Uterine smooth muscle cell (primary cell): ENCODE measurements at places on chromosomes 12 and 14. TPM values are rescaled to one million over a fixed set of nuclear protein-coding genes. Genes with fewer than 3 reads are reported as not detected.

C14orf39 gene
- not detected in 2 replicates for total RNA-seq

ABCC9 gene
- total RNA-seq = 20.5 and 37.9 TPM in 2 replicates

CD163L1 gene
- under 0.01 and 0.22 TPM in 2 replicates for total RNA-seq

ACSM4 gene
- total RNA-seq = not detected in 2 replicates

SLC16A7 gene
- 50.0 and 54.8 TPM in 2 replicates for total RNA-seq

HOXC4 gene
- total RNA-seq = not detected in 2 replicates

PPP2R3C gene
- 29.4 and 33.0 TPM in 2 replicates for total RNA-seq

SERPINA3 gene
- total RNA-seq = 0.22 and 2.1 TPM in 2 replicates
